ENCODE measurements at places on chromosomes 11 and 22. TPM values are rescaled to one million over a fixed set of nuclear protein-coding genes. Genes with fewer than 3 reads are reported as not detected.

Gene SIK3
- total RNA-seq = 40.0 TPM

Gene FXYD2
- 5.7 TPM for total RNA-seq

Gene SLC3A2
- 125 TPM for total RNA-seq

Gene TRIM51
- total RNA-seq = not detected

Gene PRRG4
- total RNA-seq = 2.5 TPM

Gene MS4A13
- not detected for total RNA-seq

Gene FGF4
- total RNA-seq = not detected

Gene APOA5
- total RNA-seq = not detected

Gene TSGA10IP
- 0.10 TPM for total RNA-seq

Gene IFITM10
- total RNA-seq = 4.8 TPM

Gene OR5P2
- not detected for total RNA-seq

Gene SLC5A4
- not detected for total RNA-seq

Gene CCDC82
- total RNA-seq = 42.2 TPM

Gene ISX
- not detected for total RNA-seq

Gene ALDH3B1
- total RNA-seq = 19.6 TPM

Gene LYVE1
- under 0.01 TPM for total RNA-seq

Gene PYGM
- total RNA-seq = 4.8 TPM

Gene SYNGR1
- 6.5 TPM for total RNA-seq

Gene MS4A6A
- 237 TPM for total RNA-seq

Gene FZD4
- 0.10 TPM for total RNA-seq

Gene MMP7
- total RNA-seq = 0.31 TPM

Gene GAS2
- total RNA-seq = 1.2 TPM

Gene SAA2
- 0.63 TPM for total RNA-seq

Gene RAPSN
- total RNA-seq = 0.42 TPM

Gene PATE4
- not detected for total RNA-seq

Gene LMNTD2
- total RNA-seq = 2.1 TPM
